ENCODE measurements at places on chromosomes 11 and 22.

- no peak for DNase-seq
Measured at GRCh38 chr11:58498464-58498863, 9.4 kb downstream of the OR5B21 start.

DNA sequence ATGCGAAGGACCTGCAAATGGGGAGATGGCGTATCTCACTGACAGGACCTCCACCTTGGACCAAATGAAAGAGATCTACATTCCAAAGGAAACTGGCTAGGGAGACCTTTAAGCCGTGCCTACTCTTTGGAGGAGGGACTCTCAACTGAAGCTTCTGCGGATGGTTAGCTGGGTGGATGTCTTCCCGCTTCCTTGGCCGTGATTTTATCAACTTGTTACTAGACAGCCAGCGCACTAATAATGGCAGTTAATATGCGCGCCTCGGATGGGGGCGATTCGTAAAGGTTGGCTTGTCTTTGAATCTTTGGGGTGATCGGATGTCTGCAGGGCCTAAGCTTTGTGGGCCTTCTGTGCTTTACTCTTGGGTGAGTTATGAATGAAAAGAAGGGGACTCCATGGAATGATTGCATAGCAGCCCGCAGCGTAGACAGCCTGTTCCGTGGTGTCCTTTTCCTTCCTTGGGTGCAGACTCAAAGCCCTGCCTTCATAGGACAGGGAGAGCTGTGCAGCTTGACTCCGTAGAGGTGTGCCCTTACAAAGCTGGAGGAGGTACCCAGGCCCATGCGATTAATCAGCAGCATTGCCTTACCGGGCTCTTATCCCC lies 1.5 kb downstream of the ZNRF3 start:
- DNase-seq, result no peak

- no peak for DNase-seq
Measured at GRCh38 chr11:13745165-13745564, 76.7 kb downstream of the FAR1 start.

- no peak for DNase-seq
Measured at GRCh38 chr11:69816671-69817070, 2.5 kb downstream of the FGF3 start.

DNA sequence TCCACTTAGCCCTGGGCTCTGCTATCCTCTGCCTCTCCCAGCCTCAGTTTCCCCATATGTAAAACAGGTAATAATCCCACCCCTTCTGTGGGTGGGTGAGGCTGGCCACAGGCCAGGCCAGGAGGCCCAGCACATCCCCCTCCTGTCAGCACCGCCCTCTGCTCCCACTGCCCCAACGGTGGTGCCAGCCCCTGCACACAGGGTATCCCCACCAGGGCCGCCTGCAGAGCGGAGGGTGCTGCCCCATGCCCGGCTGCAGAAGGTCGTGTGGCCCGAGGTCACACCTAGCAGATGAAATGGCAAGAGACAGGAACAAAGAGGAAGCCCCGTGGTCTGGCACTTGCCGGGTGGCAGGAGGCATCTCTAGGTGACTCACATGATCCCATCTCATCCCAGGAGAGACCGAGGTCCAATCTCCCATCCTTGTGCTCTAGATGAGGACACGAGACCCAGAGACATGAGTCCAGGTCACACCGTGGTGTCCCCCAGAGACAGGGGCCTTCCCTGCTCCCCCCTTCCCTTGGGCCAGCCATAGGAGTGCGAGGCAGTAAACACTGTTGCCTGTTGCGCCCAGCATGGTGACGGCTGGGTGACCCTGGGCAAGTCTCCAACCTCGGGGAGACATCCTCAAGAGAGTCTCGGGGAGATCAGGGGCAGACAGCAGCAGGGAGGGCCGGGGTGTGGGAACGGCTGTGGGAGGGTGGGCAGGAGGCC lies 27.2 kb upstream of the PPARA start:
- DNase-seq, result no peak

DNA sequence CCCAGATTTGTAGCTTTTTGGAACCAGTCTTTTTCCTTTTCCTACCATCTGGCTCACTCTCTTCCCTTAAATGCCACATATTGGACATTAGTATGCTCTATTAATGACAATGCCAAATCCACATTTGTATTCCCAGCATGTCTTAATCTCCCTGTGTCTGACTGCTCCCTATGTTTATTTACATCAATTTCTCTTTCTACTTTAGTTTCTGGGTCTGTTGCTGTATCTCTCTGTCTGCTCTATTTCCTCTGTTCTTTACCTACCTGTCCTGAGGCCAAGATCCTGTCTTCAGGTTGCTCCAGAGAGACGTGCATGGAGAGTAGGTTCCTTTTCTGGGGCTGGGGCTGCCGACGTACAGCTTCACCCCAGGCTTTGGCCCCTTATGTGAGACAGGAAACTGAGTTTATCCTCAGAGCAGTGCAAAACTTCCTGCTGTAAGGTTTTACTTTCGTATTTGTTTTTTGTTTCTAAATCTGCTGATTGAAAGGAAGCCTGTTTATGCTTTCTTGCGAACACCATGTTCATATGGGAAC lies 25.6 kb downstream of the OR2AG2 start:
- DNase-seq, result no peak

Measured in stimulated activated CD8-positive, alpha-beta memory T cell treated with anti-CD3 and anti-CD28 coated beads, Interleukin-15, amount 100 ng/mL, for 1 hour (primary cell).